ENCODE measurements at places on chromosomes 13 and 19. TPM values are rescaled to one million over a fixed set of nuclear protein-coding genes. Genes with fewer than 3 reads are reported as not detected.

MBD3L2 gene
- not detected for polyA plus RNA-seq

GRCh38 chr13:111632906-111633305, 312.5 kb downstream of the TEX29 start:
- DNase-seq: no peak

- peak; percentile 76 for DNase-seq
These were observed 180.5 kb downstream of the IRS2 start for GRCh38 chr13:109605846-109606245.

DNA sequence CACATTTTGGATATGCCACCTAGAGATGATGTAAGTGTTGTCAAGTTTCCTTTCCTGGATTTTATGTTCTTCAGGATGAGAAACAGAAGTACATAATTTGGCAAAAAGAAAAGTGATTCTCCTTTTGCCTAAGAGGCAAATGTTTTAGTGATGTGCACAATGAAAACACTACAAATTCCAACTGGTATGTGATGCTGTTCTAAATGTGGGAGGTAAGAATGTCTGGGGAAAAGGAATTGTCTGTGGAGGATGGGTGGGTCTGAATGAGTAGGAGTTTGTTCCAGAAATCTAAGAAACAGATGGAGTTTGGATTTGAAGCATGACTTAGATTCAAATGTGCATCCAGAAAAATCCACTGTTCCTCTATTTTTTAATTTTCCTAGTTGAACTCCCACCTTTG, 473.6 kb upstream of the SPRY2 start:
- no peak for DNase-seq

- peak; percentile 94 for DNase-seq
These were observed 27.8 kb downstream of the NFIX start for GRCh38 chr19:13022859-13023636.

Data from right lung (tissue), 10 donors.